Kidney (tissue), 22 donors: ENCODE measurements at places on chromosomes 1 and 21. TPM values are rescaled to one million over a fixed set of nuclear protein-coding genes. Genes with fewer than 3 reads are reported as not detected.

DNA sequence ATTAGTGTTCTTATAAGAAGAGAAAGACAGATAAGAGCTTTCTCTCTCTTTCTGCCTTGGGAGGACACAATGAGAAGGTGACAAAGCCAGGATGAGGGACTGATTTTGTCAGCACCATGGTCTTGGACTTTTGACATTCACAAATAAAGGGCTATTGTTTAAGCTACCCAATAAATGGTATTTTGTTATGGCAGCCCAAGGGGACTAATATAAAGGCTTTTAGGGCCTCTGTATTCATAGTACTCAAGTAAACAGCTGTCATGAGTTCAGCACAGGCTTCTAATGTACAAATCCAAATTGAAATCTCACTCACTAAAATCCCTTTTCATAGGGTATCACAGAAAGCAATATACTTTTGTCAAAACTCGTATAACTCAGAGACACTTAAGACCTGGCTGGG is 242.7 kb downstream of the FAF1 start:
- no peaks in the 10 kb centered on the region for H3K36me3 ChIP-seq
- no peaks in the 10 kb centered on the region for H3K4me1 ChIP-seq
- H3K27me3 ChIP-seq = no peaks in the 10 kb centered on the region
- no peak for DNase-seq

The MPL gene
- not detected for polyA plus RNA-seq

The PATJ gene
- 44.0 TPM for polyA plus RNA-seq

The SERTAD4 gene
- 0.92 TPM for polyA plus RNA-seq

- H3K27ac ChIP-seq = no peak overlapping the region
- H3K27me3 ChIP-seq = no peaks in the 10 kb centered on the region
- no peaks in the 10 kb centered on the region for H3K4me1 ChIP-seq
- H3K36me3 ChIP-seq = no peaks in the 10 kb centered on the region
- DNase-seq = no peak
- no peak overlapping the region for H3K4me3 ChIP-seq
Measured at GRCh38 chr1:153403421-153404085, 12.7 kb upstream of the S100A8 start.

The EXTL1 gene
- polyA plus RNA-seq = 0.45 TPM

GRCh38 chr1:54069791-54070170 is 16.4 kb downstream of the TCEANC2 start:
- H3K27me3 ChIP-seq = no peaks in the 10 kb centered on the region
- DNase-seq = no peak
- no peak overlapping the region for H3K4me3 ChIP-seq
- H3K36me3 ChIP-seq = no peaks in the 10 kb centered on the region
- no peak overlapping the region for H3K27ac ChIP-seq
- H3K4me1 ChIP-seq = no peaks in the 10 kb centered on the region

- no peaks in the 10 kb centered on the region for H3K27me3 ChIP-seq
- H3K27ac ChIP-seq = no peak overlapping the region
- H3K4me3 ChIP-seq = no peak overlapping the region
- peak; percentile 32 for DNase-seq
- H3K4me1 ChIP-seq = no peaks in the 10 kb centered on the region
Measured at GRCh38 chr1:46401964-46402626, 8.0 kb downstream of the FAAH start.

The TMEM39B gene
- 9.3 TPM for polyA plus RNA-seq

- no peaks in the 10 kb centered on the region for H3K27me3 ChIP-seq
- DNase-seq = no peak
- H3K36me3 ChIP-seq = no peaks in the 10 kb centered on the region
- H3K4me3 ChIP-seq = no peak overlapping the region
Measured at GRCh38 chr1:2819429-2819828, 17.9 kb upstream of the TTC34 start.

The TMPRSS3 gene
- polyA plus RNA-seq = 3.0 TPM

DNA sequence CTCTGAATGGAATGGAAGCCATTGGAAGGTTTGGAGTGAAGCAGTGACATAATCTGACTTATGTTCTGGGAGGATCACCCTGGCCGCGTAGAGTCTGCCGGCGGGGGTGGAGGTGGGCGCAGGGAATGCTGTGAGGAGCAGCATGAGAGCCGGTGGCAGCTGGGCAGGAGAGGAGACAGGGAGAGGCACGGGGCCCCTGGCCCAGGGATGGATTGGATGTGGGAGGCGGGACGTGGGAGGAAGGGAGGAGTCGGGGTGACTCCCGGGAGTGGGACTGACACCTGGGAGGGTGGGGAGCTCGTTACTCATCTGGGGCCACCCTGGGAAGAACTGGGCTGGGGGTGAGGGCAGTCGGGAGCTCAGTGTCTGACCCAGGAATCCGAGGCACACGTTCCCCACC is 10.4 kb upstream of the KCNAB2 start:
- H3K4me3 ChIP-seq = no peak overlapping the region
- H3K36me3 ChIP-seq = no peaks in the 10 kb centered on the region
- no peak for DNase-seq
- H3K27ac ChIP-seq = no peak overlapping the region
- peaks cover 3% of the 10 kb centered on the region for H3K27me3 ChIP-seq
- H3K4me1 ChIP-seq = no peaks in the 10 kb centered on the region

DNA sequence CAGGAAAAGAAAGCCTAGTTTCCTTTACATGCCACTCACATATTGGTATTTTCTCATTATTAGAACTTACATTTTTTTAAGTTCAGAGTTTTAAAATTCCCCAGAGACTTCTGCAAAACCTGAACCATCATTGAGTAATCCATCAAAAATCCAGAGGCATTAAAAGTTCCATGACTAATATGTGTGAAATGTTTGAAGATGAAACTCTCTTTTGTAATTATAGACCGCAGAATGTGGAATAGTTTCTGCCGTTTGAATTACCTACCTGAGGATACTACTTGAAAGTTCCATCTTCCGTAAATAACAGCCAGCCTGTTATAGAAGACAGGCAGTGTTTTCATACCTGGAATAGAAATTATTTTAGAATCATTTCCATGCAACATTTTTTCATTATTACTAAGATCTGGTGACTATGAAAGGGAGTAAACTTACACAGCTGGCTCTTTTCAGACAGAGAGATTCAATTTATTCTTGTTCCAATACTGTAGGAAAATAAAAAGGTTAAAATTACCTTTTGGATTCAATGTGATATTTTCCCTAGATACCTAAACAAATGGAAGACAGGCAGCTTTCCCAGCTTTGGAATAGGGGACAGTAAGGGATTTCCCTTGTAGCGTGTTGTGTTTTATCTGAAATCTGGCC is 131.4 kb downstream of the ST6GALNAC5 start:
- no peaks in the 10 kb centered on the region for H3K4me1 ChIP-seq
- no peak overlapping the region for H3K4me3 ChIP-seq
- no peak overlapping the region for H3K27ac ChIP-seq

DNA sequence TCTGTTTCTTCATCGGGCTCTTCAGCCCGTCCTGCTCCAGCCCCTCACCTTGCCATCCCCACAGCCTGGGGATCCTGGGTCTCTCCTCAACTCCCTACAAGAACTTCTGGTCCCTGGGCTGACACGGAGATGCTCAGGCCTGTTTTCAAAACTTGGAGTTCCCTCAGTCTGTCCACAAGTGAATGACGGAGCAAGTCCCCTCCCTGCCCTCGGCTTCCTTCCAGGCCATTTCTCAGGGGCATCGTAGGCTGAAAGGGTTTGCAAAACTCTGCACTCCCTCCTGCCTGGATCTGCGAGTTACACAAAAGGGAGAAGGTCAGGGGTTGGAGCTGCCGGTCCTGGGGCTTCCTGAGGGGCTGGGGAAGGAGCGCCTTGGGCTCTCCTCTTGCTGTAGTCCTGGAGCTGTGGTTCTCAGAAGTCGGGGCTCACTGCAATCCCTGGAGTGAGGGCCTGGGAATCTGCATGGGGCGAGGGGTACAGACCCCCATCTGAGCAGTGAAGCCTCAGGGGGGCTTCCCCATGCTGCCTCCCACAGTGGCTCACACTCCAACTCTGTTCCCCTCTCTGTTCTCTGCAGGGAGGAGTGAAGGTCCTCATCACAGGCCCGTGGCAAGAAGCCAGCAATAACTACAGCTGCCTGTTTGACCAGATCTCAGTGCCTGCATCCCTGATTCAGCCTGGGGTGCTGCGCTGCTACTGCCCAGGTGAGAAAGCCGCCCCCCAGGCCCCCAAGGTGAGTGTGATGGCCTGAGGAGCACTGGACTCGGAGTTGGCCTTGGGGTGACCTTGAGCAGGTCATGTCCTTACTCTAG is 100.6 kb upstream of the VAMP3 start:
- no peaks in the 10 kb centered on the region for H3K27me3 ChIP-seq
- DNase-seq = no peak
- H3K27ac ChIP-seq = no peak overlapping the region
- H3K4me1 ChIP-seq = peaks cover 5% of the 10 kb centered on the region

GRCh38 chr1:160993544-160994193 is 27.3 kb downstream of the F11R start:
- no peaks in the 10 kb centered on the region for H3K27me3 ChIP-seq

GRCh38 chr1:225479996-225480720 is 52.3 kb upstream of the LBR start:
- no peaks in the 10 kb centered on the region for H3K4me1 ChIP-seq
- no peaks in the 10 kb centered on the region for H3K27me3 ChIP-seq
- no peak overlapping the region for H3K27ac ChIP-seq
- peak; percentile 25 for DNase-seq
- H3K36me3 ChIP-seq = no peaks in the 10 kb centered on the region
- H3K4me3 ChIP-seq = no peak overlapping the region

DNA sequence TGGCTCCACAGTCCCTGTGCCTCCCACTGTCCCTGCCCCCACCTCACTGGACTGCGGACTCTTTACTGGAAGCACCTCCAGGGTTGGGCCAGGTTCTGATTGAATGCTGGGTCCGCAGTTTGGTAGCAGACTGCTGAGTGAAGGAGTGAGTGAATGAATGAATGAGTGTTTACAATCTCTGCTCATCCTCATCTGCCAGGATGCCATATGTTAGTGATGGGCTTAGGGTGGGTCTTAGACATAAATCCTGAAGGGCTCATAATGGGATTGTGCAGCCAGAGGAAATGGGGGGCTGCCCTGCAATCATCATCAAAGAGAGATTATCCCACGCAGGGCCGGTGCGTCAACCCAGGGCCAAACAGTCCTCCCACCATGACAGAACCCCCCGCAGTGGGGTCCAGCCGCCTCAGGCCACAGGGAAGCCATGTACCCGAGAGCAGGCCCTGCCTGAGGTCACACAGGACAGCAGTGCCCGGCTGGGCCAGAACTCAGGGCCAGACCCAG is 26.1 kb downstream of the SLC1A7 start:
- no peaks in the 10 kb centered on the region for H3K36me3 ChIP-seq
- H3K4me1 ChIP-seq = peaks cover 7% of the 10 kb centered on the region
- H3K27ac ChIP-seq = no peak overlapping the region
- no peaks in the 10 kb centered on the region for H3K27me3 ChIP-seq

DNA sequence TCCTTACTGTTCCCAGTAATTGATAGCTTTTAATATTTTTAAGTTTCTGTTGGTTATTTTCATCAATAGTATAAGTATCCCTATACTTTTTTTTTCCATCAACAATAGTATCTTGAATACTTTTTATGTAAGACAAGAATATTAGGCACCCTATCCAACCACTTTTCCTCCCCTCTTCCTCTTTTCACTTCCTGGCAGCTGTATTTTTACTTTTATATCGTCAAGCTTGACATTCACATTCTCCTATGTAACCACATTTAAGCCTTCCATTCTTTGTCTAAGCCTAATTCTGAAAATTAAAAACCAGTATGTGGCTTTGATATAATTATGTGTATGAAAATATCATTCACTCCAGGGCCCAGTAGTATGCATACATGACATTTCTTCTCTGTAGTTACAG is 9.3 kb downstream of the TMEM39B start:
- H3K27ac ChIP-seq = no peak overlapping the region
- no peak for DNase-seq
- H3K4me3 ChIP-seq = no peak overlapping the region
- H3K27me3 ChIP-seq = no peaks in the 10 kb centered on the region

The PRELP gene
- 9.5 TPM for polyA plus RNA-seq

The DYNLT5 gene
- polyA plus RNA-seq = 0.41 TPM

DNA sequence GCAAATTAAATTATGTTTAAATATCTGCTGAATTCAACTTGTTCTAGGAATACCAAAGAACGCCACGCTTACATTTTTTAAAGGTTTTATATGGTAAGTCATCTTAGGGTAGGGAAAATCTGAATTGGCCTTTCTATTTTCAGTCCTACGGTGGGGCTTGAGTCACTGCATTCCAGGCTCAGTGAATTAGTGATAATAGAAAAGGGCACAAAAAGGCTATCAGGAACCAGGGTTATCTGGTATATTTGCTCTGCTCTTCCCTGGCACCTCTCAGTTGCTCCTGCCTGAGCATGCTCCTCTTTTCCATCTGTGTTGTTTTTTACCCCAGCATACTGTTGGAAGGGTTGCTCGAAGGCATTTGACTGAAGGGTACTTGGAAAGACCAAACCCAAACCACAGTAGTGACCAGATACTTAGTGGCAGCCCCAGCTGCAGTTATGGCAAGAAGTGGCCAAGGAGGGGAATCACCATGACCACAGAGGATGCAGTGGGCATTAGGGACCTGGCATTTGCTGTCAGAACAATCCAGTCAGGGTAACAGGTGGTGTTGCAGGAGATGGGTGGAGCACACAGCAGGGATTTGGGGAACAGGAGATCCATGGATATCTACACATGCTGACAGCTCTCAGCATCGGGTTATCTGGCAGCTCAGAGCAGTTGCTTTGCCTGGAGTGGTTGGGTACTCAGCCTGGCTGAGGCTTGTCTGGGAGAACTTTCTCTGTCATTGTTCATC is 2.3 kb downstream of the OVAAL start:
- H3K4me1 ChIP-seq = peaks cover 12% of the 10 kb centered on the region
- no peak overlapping the region for H3K27ac ChIP-seq
- H3K4me3 ChIP-seq = no peak overlapping the region
- H3K36me3 ChIP-seq = no peaks in the 10 kb centered on the region

The FAM76A gene
- polyA plus RNA-seq = 5.9 TPM

DNA sequence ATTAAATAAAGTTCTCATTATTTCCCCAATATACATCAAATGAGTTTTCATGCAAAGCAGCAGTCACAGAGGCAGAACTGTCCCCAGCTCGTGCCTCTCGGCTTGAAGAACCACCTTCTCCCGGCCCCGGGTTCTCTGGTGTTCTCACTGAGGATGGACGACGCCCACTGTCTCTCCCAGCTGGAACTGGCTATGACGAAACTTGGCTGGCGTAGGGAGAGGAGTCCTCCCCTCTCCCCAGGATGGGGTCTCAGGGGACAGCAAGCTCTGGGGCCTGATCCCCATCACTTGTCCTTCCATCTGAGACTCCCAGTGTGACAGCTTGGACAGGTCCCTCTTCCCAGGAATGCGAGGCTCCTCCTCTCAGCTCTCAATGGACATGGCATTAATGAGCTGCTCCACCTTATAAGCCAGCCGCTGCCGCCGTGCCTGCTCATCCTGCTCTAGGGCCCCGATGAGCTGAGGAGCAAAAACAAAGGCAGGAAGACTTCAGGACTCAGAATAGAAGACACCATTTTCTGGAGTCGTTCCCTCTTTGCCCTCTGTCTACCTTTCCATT is 116.0 kb upstream of the CD34 start:
- no peak for DNase-seq
- peaks cover 2% of the 10 kb centered on the region for H3K4me1 ChIP-seq
- peaks cover 5% of the 10 kb centered on the region for H3K36me3 ChIP-seq
- H3K27ac ChIP-seq = no peak overlapping the region

GRCh38 chr1:81305997-81306452 is 494.7 kb upstream of the ADGRL2 start:
- DNase-seq = no peak
- H3K27me3 ChIP-seq = no peaks in the 10 kb centered on the region
